ENCODE measurements at places on chromosomes 7 and 10.

GRCh38 chr10:17647326-17647725 lies 3.4 kb downstream of the STAM start:
- no peak for DNase-seq

DNA sequence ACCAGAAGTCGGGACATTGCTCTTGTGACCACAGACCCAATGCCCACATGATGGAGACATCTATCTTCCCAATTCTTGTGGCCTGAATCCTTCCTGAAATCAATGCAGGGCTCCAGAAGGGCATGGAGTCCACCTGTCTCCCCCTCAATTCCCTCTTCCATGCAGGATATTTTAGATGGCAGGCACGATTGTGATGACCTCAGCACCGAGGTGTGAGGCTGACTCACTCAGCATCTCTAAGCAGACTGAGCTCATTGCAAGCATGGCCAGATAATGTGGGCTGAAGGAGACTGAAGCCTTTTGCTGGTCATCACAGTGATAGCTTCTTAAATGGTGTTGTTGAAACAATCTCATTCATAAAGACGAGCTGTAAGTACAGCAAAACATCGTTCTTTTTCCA lies 374.9 kb upstream of the PODXL start:
- no peak for DNase-seq

DNA sequence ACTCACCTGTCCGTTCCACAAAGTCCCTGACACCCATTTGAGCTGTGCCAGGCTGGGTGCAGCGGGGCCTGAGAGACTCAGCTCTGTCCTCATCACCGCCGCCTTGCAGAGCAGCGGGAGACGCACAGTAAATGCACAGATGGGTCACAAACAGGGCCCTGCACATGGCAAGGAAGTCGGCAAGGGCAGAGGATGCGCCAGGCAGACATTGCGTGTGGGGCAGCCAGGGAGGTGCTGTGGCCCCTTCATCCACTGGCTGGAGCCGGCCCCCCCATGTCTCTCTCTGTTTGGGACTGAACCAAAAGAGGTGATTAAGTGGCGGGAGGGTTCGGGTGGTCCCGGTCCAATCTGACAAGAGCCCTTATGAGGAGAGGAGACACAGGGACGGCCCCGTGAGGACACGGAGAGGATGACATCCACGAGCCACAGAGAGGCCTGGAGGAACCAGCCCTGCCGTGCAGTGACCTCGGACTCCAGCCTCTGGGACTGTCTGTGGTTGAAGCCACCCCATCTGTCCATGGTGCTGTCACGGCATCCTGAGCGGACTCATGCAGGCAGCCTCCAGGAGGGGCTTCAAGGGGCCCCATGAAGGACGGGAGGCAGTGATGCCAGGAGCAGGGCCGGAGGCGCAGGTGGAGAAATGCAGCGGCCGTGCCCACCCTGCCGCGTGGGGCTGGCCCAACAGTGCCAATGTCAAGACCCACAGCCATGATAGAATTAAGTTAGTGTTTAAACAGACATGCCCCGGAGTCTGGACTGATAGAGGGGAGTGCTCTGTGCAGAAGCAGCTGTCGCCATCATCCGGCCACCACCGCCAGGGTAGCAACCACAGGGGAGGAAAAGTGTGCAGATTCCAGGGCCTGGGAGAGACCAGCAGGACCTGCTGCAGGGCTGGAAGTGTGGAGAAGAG lies 28.4 kb upstream of the FOXL3 start:
- DNase-seq: no peak

DNA sequence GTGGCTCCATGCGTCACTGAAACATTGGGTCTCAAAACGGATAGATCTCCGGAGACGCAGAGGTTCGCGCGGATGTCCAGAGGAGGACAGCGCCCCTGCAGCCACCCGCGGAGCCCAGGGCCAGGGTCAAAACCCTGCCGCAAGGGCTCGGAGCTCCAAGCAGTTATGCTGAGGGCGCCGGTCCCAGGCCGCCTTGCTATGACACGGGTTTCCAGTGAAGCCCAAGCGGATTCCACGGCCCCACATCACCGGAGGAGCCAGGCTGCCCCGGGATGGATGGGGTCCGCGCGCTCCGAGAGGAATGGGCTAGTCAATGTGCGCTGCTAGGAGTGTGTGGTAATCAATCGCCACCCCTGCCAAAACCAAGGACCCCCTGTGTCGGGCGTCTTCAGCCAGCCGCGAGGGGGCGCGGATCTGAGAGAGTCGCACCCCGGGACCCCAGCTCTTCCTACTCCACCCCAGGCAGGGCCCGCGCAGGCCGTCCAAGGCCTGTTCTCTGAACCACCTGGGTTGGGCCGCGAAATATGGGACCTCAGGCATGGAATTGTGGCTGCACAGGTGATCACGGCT lies 5.6 kb upstream of the EMX2 start:
- no peak for DNase-seq

DNA sequence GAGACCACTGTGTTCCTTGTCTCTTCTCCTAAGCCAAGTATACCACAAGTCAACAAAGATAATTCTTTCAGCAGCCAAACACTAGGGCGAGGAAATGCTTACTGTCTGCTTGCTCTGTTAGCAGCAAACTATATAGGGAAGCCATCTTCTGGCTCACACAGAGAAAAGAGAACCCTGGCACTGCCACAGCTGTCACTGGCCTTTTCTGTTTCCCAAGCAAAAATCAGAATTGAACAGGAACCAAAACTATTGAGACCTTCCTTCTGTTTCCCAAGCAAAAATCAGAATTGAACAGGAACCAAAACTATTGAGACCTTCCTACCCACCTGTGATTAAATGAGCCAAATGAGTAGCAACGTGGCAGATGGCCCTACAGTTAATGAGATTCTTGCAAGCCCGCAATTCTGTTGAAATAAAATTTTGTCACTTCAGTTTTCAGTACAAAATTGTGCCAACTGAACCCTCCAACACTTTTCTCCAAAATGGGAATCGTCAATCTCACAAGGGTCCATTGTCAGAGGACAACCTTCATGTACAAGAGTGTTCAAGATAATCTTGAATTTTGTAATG lies 54.5 kb downstream of the LRRTM3 start:
- DNase-seq: no peak

DNA sequence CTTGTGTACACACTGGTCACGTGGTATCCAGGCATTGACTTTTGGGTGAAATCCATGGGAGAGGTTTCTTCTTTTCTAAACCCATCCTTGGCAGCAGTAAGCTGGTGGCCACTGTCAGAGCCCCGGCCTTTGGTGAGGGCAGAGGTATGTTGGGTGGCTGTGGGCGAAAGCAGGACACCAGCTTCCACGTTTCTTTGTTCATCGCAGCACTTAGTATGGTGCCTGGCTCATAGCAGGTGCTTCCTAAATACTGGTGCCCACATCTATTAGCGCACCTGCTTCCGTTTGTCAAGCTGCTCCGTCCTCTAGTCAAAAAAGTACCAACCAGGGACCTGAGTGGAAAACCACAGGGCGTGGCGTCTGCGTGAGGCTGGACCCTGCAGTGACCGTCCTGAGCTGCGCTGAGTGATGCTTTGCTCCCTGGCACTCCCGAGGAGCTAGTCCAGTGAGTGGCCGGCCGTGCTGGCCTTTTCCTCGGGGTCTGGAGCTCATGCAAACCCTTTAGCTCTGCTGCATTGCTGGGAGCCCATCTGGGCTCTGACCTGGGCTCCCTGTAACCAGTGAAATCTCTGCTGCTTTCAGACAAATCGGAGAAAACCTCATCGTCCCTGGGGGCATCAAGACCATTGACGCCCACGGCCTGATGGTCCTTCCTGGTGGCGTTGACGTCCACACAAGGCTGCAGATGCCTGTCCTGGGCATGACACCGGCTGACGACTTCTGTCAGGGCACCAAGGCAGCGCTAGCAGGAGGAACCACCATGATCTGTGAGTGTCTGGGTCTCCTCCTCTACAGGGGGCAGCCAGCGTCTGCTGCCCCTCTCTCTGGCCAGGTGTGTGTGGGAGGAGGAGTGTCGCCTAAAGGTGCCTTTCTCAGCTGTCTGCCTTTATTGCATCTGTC lies 5.6 kb downstream of the DPYSL4 start:
- no peak for DNase-seq

All from right lobe of liver (tissue), 6 donors.